ENCODE measurements at places on chromosomes 16 and 17.

DNA sequence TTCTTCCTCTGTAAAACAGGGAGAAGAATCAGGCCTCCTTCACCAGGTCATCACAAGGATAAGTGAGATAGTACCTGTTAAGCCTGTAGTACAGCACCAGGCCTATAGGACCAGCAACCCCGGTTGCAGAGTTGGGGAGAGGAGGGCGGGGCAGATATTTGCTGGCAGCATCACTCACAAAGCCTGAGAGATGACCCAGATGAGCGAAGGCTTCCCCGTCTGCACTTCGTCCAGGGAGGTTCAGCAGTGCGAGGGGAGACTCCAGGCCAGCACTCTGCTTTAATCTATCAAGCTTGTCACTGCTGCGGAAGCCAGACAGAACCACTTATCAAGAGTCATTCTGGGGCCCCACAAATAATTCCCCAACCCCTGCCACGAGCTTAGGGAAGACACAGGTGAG, 15.8 kb upstream of the RBBP6 start:
- no peak for DNase-seq

- no peak for DNase-seq
Observed at GRCh38 chr17:34639706-34640425, 60.5 kb downstream of the TMEM132E start.

- no peak for DNase-seq
Observed at GRCh38 chr16:11094857-11095565, 150.6 kb downstream of the CLEC16A start.

DNA sequence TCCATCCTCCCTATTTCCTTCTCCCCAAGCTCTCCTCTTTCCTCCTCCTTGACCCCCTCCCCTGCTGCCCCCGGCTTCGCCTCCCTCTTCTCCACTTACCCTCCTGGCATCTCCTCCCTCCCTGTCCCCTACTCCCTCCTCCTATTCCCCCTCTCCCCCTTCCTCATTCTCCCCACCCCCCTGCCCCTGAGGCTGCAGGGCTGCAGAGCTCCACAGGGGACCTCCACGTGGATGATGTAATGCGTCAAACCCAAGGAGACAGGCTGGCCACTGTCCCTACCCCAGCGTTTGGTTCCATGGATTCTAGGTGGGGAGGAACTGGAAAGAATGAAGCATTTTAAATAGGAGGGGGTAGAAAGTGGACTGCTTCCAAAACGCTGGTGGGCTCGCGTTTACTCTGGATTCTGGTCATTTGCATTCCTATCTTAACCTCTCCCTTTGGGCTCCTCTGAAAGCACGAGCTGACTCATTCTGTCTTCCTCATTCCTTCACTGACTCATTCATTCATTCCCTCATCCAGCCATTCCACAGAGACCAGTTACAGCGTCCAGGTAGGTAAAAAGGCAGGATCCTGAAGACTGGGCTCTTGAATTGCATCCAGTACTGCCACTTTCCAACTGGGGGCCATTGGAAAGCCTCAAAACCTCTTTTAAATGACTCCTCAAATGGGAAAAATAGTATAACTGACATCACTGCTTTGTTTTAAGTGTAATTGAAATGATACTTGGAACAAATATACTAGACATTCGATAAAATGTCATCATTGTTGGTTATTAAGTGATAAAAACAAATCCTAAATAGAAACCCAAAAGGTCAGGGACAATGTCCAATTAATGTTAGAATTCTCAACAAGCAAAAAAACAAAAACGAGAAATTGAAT, 943 bp upstream of the COTL1 start:
- DNase-seq = no peak

GRCh38 chr17:1908699-1909309, 79.0 kb downstream of the RPA1 start:
- peak; percentile 28 for DNase-seq

GRCh38 chr16:84759061-84759460, 59.3 kb downstream of the USP10 start:
- no peak for DNase-seq

DNA sequence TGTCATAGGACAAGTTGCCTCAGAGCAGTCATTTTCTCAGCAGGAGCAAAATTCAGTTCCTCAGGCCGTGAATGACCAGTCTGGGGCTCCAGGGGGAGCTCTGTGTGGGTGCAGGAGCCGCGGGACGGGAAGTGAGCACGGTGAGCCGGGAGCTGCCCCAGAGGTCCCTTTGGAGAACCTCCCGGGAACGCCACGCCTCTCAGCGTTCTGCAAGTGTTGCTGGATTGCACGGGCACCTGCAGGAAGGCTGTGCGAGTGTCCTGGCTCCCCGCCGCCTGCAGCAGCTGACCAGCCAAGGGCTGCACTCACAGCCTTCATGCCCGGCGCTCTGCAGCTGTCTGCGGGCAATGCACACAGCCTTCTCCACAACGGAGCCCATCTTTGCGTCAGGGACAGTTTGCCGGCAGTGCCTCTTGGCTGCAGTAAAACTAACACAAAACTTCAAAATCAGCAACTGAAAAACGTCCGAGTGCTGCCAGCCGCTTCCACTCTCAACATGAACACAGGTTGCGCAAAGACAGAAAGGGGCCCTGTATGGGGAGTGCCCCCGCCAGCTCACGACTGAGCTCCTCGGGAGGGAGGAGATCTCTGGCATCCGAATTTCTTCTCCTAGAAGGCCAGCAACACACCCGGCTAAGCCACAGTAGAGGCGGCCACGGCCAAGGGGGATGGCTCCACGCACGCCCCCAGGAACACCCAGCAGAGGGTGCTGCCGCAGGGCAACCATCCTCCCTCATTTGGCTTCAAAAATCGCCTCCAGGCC, 16.0 kb downstream of the NDUFAF8 start:
- peak; percentile 49 for DNase-seq

- no peak for DNase-seq
Observed at GRCh38 chr16:6891496-6891895, 441.1 kb upstream of the RBFOX1 start.

- no peak for DNase-seq
Observed at GRCh38 chr16:30958175-30959079, 873 bp downstream of the SETD1A start.

- no peak for DNase-seq
Observed at GRCh38 chr17:80647746-80648145, 103.1 kb downstream of the RPTOR start.

GRCh38 chr17:68792042-68792685, 163.0 kb downstream of the ABCA8 start:
- DNase-seq = no peak

DNA sequence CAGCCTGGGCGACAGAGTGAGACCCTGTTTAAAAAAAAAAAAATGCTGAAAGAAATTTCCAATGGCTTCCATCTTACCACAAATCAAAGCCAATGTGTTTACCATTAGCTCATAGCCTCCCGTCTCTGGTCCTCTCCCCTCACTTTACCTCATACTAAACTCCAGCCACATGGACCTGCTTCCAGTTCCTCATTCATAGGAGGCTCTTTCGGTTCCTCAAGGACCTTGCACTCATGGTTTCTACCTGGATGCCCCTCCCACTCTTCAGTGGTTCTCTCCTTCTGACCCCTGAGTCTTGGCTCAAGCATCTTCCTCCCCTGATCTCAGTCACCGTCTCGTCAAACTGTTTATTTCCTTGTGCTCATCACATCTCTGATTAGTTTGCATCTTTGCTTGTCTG, 3.8 kb upstream of the DEF8 start:
- DNase-seq = no peak

GRCh38 chr16:4601036-4601863, 13.4 kb downstream of the UBALD1 start:
- no peak for DNase-seq

DNA sequence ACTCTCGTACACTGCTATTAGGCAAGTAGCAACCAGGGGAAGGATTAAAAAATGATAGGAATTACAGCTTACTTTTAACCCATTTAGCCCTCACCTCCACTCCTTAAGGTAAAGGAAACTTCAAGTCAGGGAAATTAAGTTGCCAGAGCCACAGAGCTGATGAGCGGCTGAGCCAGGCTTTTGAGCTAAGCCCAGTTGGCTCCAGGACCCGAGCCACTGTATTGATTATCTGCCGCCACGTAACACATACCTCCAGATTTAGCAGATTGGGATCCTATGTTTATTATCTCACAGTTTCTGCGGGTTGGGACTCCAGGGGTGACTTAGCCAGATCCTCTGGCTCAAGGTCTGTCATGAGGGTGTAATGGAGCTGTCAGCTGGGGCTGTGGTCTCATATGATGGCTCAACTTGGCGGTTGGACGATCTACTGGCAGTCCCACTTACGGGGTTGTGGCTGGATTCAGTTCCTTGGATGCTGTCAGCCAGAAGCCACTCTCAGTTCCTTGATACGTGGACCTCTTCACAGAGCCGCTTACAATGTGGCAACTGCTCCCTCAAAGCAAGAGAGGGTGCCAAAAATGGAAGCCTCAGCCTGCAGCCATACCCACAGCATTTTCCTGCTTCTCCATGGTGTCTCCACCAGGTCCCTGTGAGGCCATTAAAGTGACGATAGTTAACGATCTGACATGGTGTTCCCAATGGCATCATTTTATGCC, 57.3 kb downstream of the TMEM186 start:
- no peak for DNase-seq

- no peak for DNase-seq
Observed at GRCh38 chr16:777826-778225, 10.4 kb downstream of the RPUSD1 start.
